ENCODE measurements at places on chromosomes 12 and 14. TPM values are rescaled to one million over a fixed set of nuclear protein-coding genes. Genes with fewer than 3 reads are reported as not detected.

- no peak for DNase-seq
Observed at GRCh38 chr14:52073251-52073650, 4.4 kb upstream of the NID2 start.

DNA sequence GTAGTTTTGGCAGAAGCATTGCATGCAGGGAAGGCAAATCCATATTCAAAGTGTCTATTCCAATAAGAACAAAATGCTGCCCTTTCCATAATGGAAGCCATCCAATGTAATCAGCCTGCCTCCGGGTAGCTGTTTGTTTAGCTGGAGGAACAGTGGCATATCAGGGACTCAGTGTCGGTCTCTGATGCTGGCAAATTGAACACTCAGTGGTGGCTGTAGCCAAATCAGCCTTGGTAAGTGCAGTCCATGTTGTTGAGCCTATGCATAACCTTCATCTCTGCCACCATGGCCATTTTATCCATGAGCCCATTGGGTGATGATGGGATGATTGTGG is 147.8 kb upstream of the MAX start:
- DNase-seq: no peak

DNA sequence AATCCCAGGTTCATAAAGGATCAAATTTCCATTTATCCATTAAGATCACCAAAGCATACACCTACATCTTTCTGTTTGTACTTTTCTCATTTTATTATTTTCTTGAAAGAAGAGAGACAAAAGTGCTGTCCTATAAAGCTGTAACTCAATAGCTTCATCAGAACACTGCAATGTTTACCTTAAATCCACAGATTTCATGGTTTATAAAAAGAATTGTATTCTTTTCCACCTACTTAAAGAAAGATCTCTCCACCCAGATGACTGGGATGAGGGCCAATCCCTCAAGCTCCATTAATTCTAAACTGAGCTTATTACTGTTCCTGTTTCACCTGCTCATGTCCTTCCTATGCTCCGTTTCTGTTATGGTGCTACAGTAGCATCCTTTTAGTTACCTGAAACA is 470.6 kb downstream of the BCAT1 start:
- DNase-seq: no peak

Gene RND1
- polyA plus RNA-seq: 2.6 TPM

Gene HOXC10
- polyA plus RNA-seq: not detected

DNA sequence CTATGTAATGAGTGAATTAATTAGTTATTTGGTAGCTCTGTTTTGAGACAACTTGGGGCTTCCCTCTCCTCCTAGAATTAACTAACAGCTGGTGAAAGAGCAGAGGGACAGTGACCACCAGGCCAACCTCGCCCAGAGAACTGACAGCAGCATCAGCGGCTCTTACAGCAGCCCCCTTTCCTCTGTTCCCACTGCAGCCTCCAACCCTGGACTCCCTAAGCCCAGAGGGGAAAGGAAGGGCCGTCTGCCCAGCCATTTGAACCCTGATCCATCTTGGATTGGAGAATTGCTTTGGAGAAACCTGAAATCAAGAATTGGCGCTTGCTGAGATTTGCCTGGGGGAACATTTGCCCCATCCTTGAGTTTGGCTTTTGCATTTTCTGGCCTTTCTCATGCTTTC is 45.5 kb downstream of the B4GALNT3 start:
- DNase-seq: no peak

Gene ADAMTS20
- polyA plus RNA-seq: not detected

DNA sequence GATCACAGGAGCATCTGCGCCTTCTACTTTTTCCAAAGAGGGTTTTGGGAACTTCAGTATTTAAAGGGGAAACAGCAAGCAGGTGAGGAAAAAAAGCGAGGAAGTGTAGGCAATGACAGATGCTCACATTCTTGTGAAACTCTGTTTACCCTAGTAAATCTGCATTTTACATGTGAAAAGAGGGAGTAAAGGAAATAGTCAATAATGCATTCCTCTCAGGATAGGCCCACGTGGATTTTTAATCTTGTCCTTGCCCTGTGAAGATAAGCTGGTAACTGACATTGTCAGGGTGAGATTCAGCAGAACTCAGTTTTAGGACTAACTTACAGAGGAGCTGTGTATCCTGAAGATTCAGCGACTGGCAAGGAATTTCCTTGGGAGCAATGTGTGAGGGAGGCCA is 1119.2 kb upstream of the TMEM132C start:
- DNase-seq: no peak

- DNase-seq: peak; percentile 55
Observed at GRCh38 chr12:5798242-5799015, 146.6 kb downstream of the ANO2 start.

DNA sequence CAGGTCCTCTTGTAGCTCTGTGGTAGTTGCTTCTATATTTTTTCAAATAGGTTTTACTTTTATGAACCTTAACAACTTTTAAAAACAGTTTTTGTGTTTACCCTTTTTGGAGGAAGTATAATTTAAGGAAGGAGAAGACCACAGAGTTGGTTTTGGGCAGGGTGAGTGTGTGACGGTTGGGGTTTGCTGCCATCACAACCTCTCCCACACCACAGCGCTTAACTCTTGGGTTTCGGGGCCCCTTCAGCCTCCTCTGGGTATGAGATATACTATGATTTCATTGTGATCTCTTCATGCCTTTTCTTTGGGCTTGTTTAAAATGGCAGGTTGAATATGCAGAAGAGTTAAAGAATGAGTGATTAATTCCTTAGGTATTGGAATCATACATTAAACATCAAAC is 228.7 kb upstream of the CRY1 start:
- no peak for DNase-seq

Gene CNTN1
- 0.41 TPM for polyA plus RNA-seq
